T-helper 17 cell (primary cell): ENCODE measurements at places on chromosomes 5 and 9.

DNA sequence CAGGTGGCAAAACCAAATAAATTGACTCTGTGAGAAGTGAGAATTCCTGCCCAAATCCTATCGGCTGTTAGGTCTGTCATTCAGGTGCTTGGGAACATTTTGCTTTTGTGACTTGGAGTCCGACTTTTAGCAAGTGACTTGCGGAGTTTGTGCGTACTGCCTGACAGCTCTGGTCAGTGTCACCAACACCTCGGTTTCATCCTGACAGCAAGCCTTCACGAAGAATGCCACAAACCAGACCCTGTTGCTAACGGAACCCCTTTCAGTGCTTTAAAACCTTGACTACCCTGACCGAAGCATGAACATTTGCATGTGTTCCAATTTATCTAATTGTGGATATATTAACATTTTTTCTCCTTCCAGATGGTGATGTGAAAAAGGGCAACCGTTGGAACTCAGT, 26.5 kb downstream of the LIX1 start:
- DNase-seq: no peak

- peak; percentile 42 for DNase-seq
Observed at GRCh38 chr9:6758498-6759184, 868 bp downstream of the KDM4C start.

- DNase-seq: no peak
Observed at GRCh38 chr5:177313561-177314259, 2.0 kb upstream of the MXD3 start.

- no peak for DNase-seq
Observed at GRCh38 chr9:71941060-71941568, 29.7 kb downstream of the C9orf85 start.

GRCh38 chr9:136668983-136669790, 6.5 kb downstream of the EGFL7 start:
- DNase-seq: no peak

DNA sequence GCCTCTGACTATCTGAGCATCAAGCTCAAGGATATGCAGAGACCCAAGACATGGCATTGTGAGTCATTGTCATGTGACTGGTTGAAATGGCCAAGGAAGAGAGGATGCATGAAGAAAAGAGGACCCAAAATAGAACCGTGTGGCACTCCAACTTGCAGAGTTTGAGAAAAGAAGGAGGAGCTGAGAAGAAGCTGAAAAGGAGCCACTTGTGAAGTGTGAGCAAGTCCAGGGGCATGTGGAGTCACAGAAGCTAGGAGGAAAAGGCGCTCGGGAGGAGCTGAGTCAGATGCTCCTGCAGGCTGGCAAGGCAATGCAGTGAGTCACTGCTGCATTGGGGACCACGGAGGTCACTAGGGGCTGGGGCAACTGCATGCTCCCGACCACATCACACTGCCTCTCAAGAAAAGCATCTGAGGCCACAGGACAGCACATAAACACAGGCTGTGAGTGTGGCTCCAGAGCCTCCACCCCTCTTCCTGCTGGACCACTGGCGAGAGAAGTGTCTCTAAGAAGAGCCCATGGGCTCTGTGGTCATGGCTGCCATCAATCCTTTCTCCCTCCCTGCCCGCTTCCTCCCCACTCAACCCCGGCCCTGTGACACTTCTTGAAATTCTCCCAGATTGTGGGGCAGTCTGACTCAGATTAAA, 197.6 kb downstream of the DRD1 start:
- DNase-seq: no peak

DNA sequence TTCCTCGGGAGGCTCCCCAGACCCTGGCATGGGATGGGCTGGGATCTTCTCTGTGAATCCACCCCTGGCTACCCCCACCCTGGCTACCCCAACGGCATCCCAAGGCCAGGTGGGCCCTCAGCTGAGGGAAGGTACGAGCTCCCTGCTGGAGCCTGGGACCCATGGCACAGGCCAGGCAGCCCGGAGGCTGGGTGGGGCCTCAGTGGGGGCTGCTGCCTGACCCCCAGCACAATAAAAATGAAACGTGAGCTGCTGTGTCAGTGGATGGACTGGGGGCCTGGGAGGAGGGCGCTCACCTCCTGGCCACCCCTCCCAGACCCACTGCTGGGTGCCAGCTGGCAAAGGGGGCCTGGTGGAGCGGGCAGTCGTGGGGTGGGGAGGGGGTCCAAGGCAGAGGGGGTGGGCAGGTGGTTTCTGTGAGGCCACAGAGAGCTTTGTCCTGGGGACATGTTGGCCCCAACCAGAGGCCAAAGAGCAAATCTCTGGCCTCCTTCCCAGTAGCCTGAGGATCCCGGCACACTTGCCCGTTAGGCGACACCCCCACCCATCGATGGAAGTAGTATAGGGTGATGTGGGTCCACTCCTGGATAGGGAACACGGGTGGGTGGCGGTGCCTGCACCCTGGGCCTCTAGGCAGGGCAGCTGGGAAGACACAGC, 9.8 kb downstream of the EGFL7 start:
- no peak for DNase-seq

- no peak for DNase-seq
Observed at GRCh38 chr5:15260356-15261268, 239.4 kb upstream of the FBXL7 start.

- DNase-seq: no peak
Observed at GRCh38 chr5:35096932-35097331, 49.2 kb upstream of the AGXT2 start.

GRCh38 chr9:80649001-80649420, 1040.3 kb downstream of the TLE1 start:
- no peak for DNase-seq

GRCh38 chr5:38445374-38446028, 110.9 kb downstream of the LIFR start:
- DNase-seq: no peak

- no peak for DNase-seq
Observed at GRCh38 chr9:86201474-86202337, 57.8 kb downstream of the C9orf153 start.

DNA sequence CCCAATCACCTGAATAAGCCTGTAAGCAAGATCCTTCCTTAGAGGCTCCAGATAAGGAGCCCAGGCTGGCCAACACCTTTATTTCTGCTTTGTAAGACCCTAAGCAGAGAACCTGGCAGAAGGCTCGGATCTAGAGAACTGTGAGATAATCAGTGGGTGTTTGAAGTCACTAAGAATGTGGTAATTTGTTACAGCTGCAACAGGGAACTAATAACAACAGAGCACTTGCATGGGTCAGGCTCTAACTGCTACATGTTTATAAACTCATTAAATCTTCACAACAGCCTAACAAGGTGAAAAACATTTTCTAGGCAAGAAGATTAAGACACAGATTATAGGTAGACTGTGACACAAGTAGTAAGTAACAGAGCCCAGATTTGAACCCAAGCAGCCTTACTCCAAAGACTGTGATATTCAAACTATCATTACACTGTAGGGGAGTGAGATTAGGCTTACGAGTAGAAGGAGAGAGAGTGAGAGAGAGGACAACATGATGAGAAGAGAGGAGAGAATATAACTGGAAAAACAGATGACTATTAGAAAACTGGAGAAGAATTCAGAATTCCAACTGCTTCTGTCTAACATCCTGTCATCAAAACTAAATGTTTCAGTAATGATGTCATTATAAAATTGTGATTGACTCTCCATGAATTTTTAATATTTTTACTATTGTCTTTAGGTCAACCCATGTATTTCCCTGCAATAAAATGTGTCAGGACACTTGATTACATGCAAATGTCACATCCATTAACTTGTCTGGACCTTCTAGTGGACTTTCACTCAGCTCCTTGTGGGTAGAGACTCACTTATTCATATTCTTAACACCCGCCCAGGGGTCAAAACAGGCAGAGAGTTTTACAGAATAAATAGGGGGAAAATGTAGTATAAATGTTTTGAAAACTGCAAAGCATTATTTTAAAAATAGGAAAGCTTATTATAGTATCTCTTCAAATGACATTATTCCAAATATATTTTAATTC, 290.9 kb upstream of the RGMB start:
- no peak for DNase-seq

GRCh38 chr5:95520206-95520605, 34.6 kb downstream of the SKIC3 start:
- no peak for DNase-seq

DNA sequence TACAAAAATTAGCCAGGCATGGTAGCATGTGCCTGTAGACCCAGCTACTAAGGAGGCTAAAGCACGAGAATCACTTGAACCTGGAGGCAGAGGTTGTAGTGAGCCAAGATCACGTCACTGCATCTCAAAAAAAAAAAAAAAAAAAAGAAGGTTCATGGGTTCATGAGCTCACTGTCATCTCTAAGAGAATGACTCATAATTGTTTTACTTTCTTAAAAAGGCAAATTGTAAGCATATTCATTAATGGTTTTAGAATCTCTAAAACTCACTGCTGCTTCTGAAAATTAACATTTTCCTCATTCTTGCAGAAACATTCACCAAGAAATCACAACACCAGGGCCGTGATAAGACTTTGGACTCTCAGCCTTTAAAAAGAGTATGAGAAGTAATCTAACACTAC, 103.6 kb downstream of the GNA14 start:
- DNase-seq: no peak

DNA sequence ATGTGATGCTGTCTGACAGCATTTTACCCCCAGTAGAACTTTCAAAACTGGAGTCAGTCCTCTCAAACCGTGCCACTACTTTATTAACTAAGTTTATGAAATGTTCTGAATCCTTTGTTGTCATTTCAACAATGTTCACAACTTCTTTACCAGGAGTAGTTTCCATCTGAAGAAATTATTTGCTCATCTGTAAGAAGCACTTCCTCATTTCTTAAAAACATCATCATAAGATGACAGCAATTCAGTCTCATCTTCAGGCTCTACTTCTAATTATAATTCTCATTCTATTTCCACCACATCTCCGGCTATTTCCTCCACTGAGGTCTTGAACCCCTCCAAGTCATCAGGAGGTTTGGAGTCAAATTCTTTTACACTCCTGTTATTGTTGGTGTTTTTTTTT, 2.3 kb upstream of the TAS2R1 start:
- no peak for DNase-seq

DNA sequence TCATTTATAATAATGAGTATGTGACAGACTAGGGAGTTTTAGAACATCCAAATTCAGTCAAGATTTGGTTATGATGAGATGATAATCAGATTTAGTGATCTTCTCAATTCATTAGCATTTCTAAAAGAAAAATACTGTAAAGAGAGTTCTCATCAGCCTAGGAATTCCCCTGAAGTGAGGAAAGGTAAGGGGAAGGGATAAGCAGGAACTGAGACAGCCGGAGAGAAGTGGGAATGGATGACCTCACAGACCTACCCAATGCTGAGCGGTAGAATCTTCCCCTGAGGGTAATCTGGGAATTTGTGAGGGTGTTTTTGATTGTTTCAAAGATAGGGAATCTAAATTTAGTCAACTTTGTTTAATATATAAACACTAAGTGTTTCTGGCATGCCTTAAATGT, 16.7 kb upstream of the GPBP1 start:
- DNase-seq: no peak

GRCh38 chr5:53071298-53071697, 38.3 kb downstream of the MOCS2 start:
- DNase-seq: no peak

DNA sequence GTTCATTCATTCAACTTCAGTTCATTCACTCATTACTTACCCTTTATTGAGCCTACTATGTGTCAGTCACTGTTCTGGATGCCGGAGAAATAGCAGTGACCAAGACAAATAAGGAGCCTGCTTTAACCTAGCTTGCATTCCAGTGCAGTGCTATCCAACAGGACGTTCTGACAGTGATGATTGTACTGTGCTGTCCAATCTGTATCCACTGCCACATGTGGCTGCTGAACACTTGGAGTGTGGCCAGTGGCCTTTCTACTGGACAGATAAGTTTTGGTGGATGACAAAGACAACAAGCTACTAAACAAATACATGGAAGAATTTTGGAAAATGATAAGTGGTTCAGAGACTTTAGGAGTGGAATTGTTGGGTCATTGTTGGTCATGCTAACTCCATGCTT, 33.6 kb downstream of the SUB1 start:
- DNase-seq: no peak

GRCh38 chr5:53022930-53023511, 33.9 kb downstream of the ITGA2 start:
- no peak for DNase-seq

DNA sequence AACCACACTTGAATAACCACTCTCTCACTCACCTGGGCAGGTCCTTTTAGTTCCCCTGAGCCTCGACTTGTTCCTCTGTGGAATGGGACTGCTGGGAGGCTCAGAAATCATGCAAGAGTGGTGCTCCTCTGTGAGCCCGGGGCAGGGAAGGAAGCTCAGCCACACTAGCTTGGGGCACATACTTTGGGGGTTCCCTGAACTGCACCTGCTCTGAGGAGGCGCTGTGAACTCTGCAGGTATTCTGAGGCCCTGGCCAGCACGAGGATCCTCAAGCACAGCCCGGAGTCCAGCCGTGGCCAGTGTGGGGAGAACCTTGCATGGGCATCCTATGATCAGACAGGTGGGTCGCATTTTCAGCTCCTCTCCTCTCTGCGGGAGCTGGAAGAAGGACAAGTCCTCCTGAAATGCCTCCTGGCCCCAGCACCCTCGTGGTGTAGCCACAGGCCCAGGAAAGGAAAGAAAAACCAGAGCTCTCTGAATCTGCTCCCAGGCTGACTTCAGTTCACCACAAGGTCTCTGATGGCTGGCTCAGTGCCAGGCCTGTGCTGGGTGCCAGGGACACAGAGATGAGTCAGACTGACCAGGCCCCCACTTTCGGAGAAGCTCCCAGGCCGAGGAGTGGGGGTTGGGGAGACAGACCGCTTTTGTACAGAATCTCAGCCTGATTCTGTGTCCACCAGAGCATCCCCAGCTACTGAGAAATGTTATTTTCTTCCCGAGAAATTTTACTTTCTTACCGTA, 11.9 kb downstream of the GLIPR2 start:
- peak; percentile 58 for DNase-seq

DNA sequence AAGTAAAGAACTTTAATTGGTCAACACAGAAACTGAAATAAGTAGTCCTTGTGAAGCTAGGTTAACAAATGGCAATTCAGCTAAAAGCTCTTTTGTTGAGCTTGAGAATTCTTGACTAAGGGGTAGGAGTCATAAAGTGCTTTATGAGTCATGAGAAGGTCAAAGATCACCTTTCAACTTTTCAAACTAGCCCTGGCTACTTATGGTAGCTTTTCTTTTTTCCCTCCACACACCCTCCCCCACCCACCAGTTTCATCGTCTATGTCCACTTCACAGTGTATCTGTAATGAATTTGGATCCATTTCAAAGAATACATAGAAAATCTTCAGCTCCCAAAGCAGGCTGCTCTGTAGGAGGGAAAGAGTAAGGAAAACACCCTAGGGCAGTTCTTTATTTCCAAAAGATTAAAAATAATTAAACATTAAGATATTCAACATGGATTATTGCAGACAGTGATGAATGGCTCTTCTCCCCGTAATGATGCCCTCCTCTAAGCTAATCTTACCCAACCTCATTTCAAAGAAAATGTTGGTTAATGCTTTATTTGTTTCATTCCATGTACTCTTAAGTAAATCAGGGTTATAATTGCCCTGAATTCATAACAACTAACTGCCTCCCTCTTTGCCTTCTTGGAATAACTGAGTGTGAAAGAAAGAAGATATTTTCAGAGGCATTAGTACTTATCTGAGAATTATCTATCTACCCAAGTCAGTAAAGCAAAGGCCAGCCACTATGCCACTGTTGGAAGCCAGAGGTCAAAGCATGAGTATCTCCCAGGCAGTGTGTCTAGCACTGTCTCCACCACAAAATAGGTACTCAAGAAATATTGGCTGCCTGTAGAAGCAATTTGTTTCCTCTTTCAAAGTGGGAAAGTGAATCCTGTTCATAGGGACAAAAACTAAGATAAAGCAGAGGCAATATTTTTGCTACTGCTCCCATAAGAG, 290.6 kb downstream of the PIK3R1 start:
- no peak for DNase-seq

- no peak for DNase-seq
Observed at GRCh38 chr5:65766175-65766574, 44.2 kb downstream of the NLN start.
